ENCODE measurements at places on chromosomes 5 and 9.

DNA sequence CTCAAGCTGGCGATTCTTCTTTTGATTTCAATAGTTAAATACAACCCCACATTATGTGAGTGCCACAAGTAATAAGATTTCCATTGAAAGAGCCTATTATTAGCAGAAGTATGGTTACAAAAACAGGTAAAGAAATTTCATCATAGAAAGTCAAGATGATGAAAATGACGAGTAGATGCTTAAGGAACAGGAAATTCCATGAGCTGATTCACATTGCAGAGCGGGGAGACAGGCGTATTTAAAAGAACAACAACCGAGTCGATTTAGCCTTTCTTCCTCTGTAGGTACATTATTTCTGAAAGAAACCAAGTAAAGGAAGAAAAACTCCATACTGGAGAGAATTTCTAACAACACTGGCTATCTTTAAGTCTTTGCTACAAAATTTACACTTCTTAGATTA, 310.4 kb downstream of the SLF1 start:
- peak; percentile 38 for DNase-seq

GRCh38 chr5:35884773-35885172, 28.1 kb downstream of the IL7R start:
- no peak for DNase-seq

GRCh38 chr9:73093740-73094379, 57.8 kb upstream of the ANXA1 start:
- no peak for DNase-seq

GRCh38 chr5:82873452-82873851, 203.7 kb downstream of the TMEM167A start:
- no peak for DNase-seq

DNA sequence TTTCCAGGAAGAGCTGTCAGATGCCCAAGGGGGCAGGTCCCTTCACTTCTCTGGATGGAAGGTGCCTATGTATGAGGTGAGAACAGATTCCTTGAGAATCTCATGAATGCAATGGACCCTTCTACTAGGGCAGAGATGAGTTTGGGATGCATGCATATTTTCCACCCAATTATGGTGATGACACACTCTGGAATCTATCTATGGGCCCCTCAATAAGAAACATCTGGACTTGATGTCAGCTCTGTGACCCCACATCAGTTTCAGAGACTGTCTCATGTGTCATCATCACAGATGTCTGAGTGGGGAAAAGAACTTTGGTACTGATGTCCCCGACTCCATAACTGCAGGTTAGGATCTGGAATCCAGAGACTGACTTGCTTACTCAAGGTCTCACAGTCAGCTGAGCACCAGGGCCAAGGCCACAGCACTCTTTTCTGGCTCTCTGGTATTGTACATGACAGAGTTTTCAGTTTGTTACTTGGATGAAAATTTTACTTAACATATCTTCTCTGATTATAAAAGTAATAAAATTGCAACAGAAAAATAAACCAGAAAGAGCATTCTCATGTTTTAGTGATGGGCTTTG, 177.0 kb downstream of the DCP2 start:
- no peak for DNase-seq

- no peak for DNase-seq
Measured at GRCh38 chr9:126338945-126339344, 12.3 kb downstream of the MVB12B start.

DNA sequence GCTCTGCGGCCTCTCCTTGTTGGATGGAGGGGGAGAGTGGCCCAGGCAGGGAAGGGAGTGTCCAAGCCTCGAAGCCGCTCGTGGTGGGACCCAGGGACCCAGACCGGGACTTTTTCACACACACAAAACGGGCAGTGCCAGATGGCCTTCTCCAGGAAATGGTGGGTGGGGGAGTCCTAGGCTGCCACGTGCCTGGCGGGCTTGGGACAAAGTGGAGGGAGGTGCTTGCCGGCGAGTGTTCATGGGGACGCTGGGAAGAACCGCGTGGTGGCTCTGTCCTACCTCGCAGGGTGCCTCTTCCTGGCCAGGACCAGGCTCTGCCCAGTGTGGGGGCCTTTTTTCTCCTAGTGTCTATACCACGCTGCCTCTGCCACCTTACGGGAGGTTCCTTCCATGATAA, 155.0 kb upstream of the COL5A1 start:
- no peak for DNase-seq

- no peak for DNase-seq
Measured at GRCh38 chr9:70496244-70496643, 81.8 kb upstream of the KLF9 start.
